NCI-H2029 treated with DMSO at 0.1 percent for 48 hours (cell line): ENCODE measurements at places on chromosomes 5 and 9.
A peak's percentile ranks its signal among the peaks of the same experiment; 100 is the strongest.

- no peak for DNase-seq
Observed at GRCh38 chr9:97892421-97892820, 29.9 kb downstream of the TRMO start.

GRCh38 chr5:56950626-56951125, 1.2 kb downstream of the MIER3 start:
- no peak for DNase-seq

- no peak for DNase-seq
Observed at GRCh38 chr9:86222667-86223066, 36.8 kb downstream of the C9orf153 start.

- no peak for DNase-seq
Observed at GRCh38 chr5:1360861-1361260, 16.0 kb upstream of the CLPTM1L start.

- no peak for DNase-seq
Observed at GRCh38 chr5:35182486-35182885, 47.8 kb downstream of the PRLR start.

DNA sequence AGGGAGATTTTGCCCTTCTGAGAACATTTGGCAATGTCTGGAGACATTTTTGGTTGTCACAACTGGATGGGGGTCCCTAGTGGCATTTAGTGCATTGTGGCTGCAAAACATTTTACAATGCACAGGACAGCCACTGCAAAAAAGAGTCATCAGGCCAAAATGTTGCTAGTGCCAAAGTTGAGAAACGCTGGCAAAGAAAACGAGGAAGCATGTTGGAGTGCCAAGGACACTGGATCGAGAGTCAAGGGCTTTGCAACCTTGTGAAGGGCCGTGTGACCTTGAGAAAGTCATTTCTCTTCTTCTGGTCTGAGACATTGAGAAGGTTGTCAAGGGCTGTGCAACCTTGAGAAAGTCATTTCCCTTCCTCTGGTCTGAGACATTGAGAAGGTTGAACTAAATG, 45.7 kb upstream of the FRRS1L start:
- no peak for DNase-seq

DNA sequence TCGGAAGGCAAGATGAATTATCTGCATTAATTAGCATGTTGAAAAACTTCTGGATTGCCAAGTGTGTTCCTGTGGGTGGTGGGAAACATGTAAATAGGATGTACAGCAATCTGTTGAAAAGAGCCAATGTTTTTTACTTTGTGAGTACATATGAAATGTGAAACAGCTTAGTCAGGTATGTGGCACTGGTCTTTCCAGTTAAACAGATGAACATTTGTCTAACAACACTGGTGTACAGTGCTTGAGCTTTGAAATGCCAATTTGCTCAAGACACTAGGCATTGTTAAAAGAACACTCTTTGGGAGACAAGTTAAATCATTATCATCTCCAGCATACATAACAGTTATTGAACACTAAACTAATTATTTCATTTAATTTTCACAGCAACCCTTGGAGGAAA, 107.3 kb upstream of the SLC24A2 start:
- DNase-seq = no peak

DNA sequence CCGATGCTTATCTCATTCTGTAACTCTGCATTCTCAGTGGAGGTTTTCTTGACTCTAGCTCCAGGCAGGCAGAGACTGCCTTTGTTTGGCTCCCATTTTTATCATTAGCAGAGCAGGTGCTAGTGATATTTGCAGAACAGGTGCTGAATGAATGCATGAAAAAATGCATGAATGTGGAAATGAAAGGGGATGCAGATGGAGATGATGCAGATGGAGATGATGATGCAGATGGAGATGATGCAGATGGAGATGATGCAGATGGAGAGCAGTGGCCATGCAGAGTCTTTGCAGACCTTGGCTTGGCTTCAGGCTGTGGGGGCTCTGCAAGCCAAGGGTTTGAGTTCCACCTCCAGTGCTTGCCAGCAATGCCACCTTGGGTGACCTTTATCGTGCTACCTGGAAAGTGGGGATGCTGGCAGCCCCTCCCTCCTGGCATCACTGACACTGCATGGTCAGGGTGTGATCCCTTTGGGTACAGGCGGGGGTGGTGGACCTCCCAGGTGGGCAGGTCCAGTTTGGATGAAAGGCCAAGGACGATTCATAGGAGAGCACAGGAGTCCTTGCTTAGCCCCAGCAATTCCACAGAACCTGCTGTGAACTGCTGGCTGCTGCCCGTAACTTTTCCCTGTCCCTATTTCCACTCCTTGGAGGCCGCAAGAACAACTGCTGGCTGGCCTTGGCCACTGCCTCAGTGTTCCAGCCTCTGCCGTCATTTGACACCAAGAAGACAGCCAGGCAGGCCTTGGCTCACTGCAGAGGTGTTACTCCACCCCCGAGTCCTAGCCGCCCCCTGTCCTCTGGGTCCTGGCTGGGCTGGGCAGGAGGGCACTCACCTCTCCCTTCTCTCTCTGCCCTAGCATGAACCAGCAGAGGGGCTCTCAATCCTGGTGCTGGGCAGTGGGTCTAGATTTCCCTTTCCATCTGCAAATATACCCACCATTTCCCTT, 33.0 kb downstream of the ERGIC1 start:
- no peak for DNase-seq

- DNase-seq = no peak
Observed at GRCh38 chr9:124623966-124624734, 117.0 kb upstream of the NR5A1 start.

DNA sequence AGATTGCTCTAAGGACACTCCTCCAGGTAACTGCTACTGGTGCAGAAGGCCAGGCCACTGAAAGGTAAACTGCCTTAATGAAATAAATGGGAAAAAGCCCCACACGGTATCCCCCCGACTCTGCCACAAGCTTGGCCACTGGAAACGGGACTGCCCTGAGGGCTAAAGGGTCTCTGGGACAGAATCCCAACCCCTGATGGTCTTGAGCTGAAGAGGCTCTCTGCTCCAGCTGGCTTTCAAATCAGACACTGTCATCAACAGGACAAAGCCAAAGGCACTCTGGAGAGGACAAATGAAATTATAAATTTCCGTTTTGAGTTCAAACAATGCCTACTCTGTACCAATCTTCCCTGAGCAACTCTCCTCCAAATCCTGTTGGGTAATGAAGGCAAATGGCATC, 33.6 kb upstream of the HMGCR start:
- no peak for DNase-seq

DNA sequence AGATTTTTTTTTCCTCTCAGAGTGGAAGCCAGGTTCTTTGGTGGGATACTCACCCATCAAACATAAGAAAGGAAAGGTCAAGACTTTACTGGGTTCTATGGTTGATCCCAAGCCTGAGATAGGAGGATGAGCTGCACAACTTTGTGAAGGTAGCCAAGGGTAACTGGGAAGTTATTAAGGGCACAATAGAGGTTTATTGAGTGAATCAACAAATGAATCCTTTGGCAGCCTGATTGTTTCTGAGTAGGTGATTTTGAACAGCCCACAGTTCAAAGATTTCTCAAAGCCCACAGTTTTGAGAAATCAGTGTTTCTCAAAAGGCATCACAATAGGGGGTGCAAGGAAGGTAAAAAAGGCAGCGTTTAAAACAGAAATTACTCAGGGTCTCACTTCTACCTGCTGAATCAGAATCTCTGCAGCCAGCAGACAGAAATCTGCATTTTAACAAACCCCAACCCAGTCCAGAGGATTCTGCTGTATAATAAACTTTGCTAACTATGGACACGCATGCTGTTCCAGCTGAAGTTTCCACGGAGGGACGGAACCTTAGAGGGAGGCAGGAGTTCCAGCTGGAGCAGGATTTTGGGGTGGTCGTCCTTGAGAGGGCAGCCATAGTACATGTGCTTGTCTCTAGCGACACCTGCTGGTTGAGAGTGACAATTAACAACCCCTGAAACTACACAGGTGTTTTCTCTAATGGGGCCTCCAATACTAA, 32.7 kb upstream of the FSD1L start:
- DNase-seq = peak; percentile 41

DNA sequence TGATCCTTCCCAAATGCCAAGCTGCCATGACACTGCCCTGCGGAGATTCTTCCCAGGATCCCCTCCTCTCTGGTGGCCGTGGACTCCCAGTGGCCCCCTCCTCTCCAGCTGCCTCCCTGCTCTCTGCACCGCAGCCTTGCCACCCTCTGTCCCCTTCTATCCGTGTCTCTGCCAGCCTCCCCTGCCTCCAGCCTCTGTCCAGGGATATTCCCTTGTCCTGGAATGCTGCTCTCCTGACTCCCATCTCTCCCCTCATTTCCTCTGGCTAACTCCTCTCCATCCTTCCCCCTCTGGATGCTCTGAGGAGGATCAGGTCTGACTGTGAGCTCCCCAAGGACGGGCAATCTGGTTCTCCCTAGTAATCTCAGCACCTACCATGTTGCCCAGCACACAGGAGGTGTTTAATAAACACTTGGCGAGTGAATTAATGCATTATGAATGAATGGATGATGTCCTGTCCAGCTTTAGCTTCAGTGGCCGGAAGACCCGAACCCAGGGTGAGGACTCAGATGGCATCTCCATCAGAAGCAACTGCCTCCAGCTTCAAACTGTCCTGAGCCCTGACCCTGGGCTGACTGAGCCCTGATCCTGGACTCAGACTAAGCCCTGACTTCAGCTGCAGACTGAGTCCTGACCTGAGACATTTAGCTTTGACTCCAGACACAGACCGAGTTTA, 7.5 kb upstream of the CRB2 start:
- no peak for DNase-seq

- DNase-seq = no peak
Observed at GRCh38 chr5:59749782-59750520, 143.6 kb downstream of the PDE4D start.

DNA sequence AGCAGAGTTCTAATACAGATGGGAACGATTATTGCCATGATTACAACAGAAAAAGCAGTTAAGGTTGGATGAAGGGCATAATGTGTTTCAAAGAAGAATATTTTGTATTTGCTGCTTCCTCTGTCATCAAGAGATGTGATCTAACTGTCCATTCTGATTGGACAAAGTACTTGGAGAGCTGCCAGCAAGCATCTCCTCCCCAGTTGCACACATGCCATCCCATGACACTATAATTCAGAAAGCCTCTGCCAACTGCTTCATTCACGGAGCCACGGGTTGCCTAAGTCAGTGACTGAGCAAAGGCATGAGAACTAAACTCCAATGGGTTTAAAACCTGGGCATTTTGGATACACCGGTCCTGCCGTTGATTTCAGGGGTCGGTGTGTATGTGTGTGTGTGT, 253.8 kb downstream of the CRB2 start:
- peak; percentile 54 for DNase-seq
